ENCODE measurements at places on chromosomes 2 and 18. TPM values are rescaled to one million over a fixed set of nuclear protein-coding genes. Genes with fewer than 3 reads are reported as not detected.

DNA sequence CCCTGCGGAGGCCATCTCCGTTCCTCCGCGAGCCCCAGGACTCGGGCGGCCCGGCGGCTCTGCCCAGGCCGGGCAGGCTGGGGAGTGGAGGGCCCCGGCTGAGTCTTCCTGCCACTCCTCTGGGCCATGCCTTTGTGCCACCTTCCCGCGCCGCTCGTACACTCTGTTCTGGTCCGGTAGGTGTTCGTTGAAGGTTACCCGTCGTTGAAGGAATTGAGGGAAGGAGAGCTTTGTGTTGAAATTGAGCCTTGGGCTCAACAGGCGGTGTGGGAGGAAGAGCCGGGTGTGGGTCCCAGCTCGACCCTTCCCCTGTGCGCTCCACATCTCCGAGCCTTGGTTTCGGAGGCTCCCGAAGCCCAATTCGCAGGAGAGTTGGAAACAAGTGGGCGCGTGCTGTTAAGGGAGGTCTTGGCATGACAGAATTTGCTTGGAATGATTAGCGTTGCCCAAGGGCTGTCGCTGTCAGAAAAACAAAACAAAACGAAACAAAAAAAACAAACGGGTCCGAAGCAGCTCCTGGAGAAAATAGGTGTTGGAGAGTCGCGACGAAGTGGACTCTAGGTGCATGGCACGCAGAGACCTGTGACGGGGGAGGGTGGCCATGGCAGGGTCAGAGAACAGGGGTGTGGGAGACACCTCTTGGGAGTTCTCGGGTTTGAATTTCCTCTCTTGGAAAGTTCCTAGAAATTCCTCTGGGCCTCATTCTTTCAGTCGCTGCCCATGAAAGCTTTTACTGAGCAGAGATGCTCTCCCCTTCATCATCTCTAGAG lies 1.2 kb upstream of the MZT2A start:
- DNase-seq, result no peak

DNA sequence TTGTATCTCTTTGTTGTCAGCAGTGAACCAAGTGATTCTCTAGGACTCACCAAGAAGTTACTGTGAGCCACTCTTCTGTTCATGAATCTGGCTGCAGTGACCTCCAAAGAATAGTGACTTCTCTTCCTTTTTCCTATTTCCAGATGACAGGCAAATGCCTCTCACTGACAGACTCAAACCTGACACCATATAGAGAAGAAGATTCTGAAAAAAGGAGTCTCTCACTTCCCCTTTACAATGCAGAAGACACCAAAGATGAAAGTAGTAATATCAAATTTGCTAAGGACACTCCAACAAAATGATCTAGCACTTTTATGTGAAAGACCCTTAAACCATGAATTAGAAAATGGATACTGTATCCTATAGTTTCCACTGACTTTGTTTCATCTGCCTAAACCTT lies 44.4 kb upstream of the SETBP1 start:
- no peak for DNase-seq

DNA sequence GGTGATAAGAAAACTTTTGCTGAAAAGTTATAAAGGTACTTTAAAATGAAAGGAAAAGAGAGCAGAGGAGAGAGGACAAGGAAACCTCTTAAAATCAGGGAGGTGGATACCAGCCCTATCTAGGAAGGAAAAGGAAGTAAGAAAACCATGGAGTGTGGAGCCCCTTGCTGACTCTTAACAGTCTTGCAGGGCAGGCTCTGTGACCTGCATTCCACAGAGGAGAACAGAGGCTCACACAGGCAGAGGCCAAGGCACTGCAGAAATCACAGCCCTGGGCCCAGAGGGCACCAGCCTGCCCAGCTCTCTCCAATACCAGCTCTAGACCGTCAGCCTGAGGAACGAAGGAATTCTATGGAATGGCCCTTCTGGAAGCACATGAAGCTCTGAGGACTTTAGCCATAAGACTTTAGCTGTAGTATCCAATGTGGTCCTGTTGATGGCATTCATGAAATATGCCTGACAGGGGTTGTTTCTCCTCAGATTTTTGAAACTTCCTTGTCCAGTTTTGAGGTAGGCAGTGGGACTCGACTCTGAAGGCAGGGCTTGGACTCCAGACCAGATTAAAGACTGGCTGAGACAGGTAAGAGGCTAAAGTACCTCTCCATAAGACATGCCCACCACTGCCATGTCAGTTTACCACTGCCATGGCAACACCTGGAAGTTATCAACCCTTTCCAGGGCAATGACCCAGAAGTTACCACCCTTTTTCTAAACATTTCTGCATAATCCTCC lies 216.3 kb downstream of the ANAPC1 start:
- DNase-seq, result no peak

Gene GCA
- total RNA-seq, result 31.3 TPM

Gene ACADL
- not detected for total RNA-seq

Gene ACSL3
- 41.2 TPM for total RNA-seq

Gene DSG4
- not detected for total RNA-seq

Data from activated B cell treated with CpG ODN at 0.5 μM for 24 hours (primary cell).